ENCODE measurements at places on chromosomes 4 and X.

- no peak overlapping the region for H3K4me3 ChIP-seq
- no peaks in the 10 kb centered on the region for H3K4me1 ChIP-seq
These were observed 40.4 kb downstream of the GPC4 start for GRCh38 chrX:133374874-133375387.

- DNase-seq = no peak
- H3K27me3 ChIP-seq = no peaks in the 10 kb centered on the region
- H3K27ac ChIP-seq = no peak overlapping the region
- H3K36me3 ChIP-seq = no peaks in the 10 kb centered on the region
These were observed 24.7 kb upstream of the PRPS1 start for GRCh38 chrX:107603429-107604159.

DNA sequence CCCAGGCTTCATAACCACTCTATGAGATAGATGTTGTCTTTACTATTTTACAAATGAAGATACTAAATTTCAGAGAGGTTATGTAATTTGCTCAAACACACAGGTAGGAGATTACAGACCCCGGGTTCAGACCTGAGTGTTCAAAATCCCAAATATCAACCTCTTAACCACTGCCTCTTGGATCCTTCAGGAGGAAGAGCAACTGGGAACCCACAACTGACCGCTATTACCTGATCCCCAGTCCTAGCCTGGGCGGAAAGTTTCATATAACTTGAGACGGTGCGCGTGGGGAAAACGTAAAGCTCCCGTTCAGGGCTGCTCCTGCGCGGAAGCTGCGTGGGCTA lies 8.9 kb upstream of the PRDM8 start:
- no peak overlapping the region for H3K27ac ChIP-seq
- H3K27me3 ChIP-seq = no peaks in the 10 kb centered on the region
- no peaks in the 10 kb centered on the region for H3K4me1 ChIP-seq
- H3K4me3 ChIP-seq = no peak overlapping the region
- no peak for DNase-seq

GRCh38 chr4:6873792-6874461 lies 35.7 kb upstream of the TBC1D14 start:
- H3K36me3 ChIP-seq = no peaks in the 10 kb centered on the region
- DNase-seq = peak; percentile 72
- no peaks in the 10 kb centered on the region for H3K4me1 ChIP-seq

DNA sequence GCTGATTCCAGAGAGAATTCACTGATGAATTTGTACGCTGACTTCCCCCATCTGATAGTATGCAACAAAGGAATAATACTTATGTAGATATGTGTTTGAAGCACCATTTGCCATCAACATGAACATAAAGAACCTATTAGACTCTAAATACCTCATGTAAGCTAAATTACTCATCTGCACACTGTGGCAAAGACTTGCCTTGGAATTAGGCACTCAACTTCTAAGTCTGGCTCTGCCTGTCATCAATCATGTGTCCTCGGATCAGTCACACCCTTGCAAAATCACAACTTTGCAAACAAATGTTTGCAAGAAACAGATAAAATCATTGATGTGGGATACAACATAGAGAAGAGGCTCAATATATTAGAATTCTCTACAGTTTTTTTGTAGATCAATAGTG lies 169.9 kb upstream of the LDB2 start:
- H3K27ac ChIP-seq = no peak overlapping the region
- no peak for DNase-seq
- H3K27me3 ChIP-seq = no peaks in the 10 kb centered on the region
- H3K4me1 ChIP-seq = no peaks in the 10 kb centered on the region
- H3K4me3 ChIP-seq = no peak overlapping the region

DNA sequence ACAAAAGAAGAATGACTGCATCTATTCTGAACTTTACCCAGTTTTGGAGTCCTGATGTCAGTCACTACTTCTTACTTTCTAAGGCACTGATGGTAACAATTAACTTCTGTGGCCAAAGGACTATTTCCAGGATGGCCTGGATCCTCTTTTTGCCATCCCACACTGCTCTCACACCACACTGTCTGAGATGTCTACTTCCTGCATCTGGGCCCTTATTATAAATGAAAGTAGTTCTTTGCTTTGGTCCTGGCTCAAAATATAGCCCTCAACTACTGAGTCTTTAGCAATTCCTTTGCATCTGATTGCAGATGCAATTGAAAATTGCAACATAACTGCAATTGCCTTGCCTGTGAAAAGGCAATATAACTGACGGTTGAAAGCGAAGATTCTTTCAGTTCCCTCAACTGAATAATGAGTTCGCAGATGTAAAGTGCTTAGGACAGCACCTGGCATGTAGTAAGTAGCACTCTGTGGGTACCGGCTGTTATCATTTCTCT lies 44.2 kb downstream of the COQ2 start:
- H3K4me3 ChIP-seq = no peak overlapping the region
- H3K27me3 ChIP-seq = no peaks in the 10 kb centered on the region
- H3K4me1 ChIP-seq = no peaks in the 10 kb centered on the region

- H3K27ac ChIP-seq = no peak overlapping the region
- DNase-seq = no peak
- no peaks in the 10 kb centered on the region for H3K36me3 ChIP-seq
- peaks cover 10% of the 10 kb centered on the region for H3K27me3 ChIP-seq
These were observed 47.3 kb upstream of the RAB9B start for GRCh38 chrX:103879339-103879738.

DNA sequence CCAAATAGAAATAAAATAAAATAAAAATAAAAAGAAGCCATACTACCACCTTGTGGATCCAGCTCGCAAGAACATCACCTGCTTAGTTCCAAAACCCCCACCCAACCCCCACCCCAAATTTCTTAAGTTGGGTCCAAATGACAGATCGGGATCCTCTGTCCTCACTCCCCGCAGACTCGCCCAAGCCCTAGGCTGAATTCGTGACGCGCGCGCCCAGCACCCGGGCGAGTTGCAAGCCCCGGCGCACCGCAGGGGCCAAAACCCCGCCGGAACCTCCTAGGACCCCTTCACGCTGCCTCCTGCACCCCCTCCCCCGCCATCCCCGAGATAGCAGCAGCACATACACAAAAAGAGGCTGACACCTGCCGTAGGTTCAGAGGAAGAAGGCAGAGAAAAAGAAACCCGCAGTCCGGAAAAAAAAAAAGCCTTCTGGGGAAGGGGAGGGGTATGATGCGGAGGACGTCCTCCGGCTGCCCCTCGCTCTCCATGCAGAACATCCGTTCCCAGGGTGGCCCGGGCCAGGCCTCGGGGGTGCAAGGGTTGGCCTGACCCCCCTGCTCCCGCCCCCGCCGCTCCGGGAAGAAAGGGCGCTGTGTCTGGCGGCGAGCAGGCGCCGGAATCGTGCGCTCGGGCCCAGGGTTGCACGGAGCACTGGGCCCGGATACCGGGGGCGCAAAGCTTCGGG lies 2.6 kb downstream of the NLGN4X start:
- H3K27ac ChIP-seq = peak overlapping the region; percentile 34
- DNase-seq = no peak
- H3K27me3 ChIP-seq = no peaks in the 10 kb centered on the region
- peak overlapping the region; percentile 44 for H3K4me3 ChIP-seq
- no peaks in the 10 kb centered on the region for H3K36me3 ChIP-seq

GRCh38 chr4:8039853-8040252 lies 100.2 kb upstream of the AFAP1 start:
- no peak overlapping the region for H3K27ac ChIP-seq
- DNase-seq = no peak
- peaks cover 7% of the 10 kb centered on the region for H3K4me1 ChIP-seq
- no peak overlapping the region for H3K4me3 ChIP-seq

DNA sequence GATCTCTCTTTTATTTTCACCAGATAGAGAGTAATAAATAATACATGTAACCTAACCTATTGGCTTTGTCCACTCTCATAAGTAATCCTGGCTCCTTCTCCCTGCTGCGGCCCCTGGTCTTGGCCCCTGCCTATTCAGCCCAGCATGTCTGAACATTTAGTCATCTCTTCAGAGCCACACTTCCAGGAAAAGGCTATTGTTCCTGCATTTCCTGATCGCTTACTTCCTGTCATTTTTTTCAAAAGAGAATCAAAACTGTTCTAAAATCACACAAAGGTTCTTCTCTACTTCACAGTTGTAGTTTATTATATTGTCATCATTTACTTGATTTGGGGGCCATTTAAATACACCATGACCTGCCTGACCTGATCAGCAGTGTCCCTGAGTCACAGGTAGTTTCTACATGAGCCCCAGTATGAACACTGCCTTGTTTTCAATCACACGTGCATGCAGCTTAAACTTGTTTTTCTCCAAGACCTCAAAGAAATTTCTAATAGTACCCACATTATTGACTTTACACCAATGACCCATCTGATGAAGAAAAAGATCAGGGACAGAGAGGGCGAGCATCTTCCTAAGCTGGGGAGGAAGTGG lies 47.4 kb upstream of the KDR start:
- no peaks in the 10 kb centered on the region for H3K27me3 ChIP-seq
- H3K36me3 ChIP-seq = no peaks in the 10 kb centered on the region
- H3K27ac ChIP-seq = no peak overlapping the region
- H3K4me1 ChIP-seq = no peaks in the 10 kb centered on the region

- H3K27ac ChIP-seq = no peak overlapping the region
- H3K4me1 ChIP-seq = no peaks in the 10 kb centered on the region
- H3K4me3 ChIP-seq = no peak overlapping the region
- H3K36me3 ChIP-seq = no peaks in the 10 kb centered on the region
These were observed 21.4 kb upstream of the ANXA10 start for GRCh38 chr4:168070903-168071302.

DNA sequence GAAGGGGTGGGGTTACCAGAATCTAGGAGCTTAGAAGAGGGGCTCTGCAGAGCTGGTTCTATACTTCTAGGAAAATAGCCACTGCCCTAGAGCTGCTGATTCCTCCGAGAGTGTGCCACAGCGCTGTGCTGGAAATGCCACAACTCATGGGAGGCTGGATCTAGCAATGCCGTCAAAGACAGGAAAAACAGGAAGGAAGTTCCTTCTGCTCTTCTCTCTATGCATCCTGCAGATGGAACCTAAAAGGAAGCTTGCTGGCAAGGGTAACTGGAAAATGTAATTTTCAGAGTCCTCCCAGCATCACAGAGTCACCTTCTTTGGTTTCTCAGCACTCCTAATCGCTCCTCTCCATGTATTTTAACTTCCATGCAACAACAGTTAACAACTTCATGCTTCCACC lies 121.2 kb upstream of the TLL1 start:
- H3K36me3 ChIP-seq = no peaks in the 10 kb centered on the region
- no peaks in the 10 kb centered on the region for H3K4me1 ChIP-seq
- no peak for DNase-seq
- H3K27ac ChIP-seq = no peak overlapping the region

DNA sequence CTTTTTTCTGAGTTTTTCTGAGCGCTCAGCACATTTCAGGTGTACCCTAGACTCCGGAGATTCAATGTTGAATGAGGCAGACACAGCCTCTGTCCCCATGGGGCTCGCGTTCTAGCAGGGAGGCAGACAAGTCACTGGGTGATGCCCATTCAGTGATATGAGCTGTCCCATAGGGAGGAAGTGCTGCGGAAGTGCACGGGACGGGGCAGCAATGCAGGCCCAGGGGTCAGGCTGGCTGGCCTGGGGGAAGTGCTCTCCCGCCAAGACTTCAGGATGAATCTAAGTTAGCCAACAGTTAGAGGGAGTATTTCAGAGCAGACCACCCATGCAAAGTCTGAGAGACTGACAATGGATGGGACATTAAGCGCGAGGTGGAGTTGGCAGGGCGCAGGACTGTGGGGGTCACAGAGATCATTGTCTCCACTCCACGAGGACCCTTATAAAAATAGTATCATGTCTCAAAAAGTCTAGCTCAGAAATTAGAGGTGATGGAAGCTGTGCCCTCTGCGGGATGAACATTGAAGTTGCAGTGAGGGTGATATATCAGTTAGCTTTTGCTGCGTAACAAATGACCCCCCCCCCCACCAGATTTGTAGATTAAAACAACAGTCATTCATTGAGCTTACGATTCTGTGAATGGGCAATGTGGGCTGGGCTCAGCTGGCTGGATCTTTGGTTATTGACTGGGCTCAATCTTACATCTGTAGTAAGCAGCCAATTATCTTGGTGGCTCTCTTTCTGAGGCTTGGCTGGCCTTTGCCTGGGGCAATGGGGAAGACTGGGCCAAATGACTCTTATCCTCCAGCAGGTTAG lies 16.4 kb downstream of the PSAPL1 start:
- H3K27ac ChIP-seq = no peak overlapping the region
- H3K27me3 ChIP-seq = no peaks in the 10 kb centered on the region
- no peaks in the 10 kb centered on the region for H3K36me3 ChIP-seq
- DNase-seq = no peak
- H3K4me3 ChIP-seq = no peak overlapping the region
- H3K4me1 ChIP-seq = peaks cover 4% of the 10 kb centered on the region

- H3K4me1 ChIP-seq = no peaks in the 10 kb centered on the region
- H3K36me3 ChIP-seq = no peaks in the 10 kb centered on the region
- no peak for DNase-seq
- no peaks in the 10 kb centered on the region for H3K27me3 ChIP-seq
These were observed 478.4 kb upstream of the FAM241A start for GRCh38 chr4:111666826-111667360.

GRCh38 chr4:88136249-88136648 lies 22.2 kb downstream of the ABCG2 start:
- no peak overlapping the region for H3K27ac ChIP-seq
- no peaks in the 10 kb centered on the region for H3K27me3 ChIP-seq
- no peak overlapping the region for H3K4me3 ChIP-seq
- no peak for DNase-seq
- peaks cover 4% of the 10 kb centered on the region for H3K36me3 ChIP-seq

- H3K27me3 ChIP-seq = no peaks in the 10 kb centered on the region
- no peak overlapping the region for H3K27ac ChIP-seq
- H3K4me1 ChIP-seq = no peaks in the 10 kb centered on the region
- H3K4me3 ChIP-seq = no peak overlapping the region
- peaks cover 22% of the 10 kb centered on the region for H3K36me3 ChIP-seq
These were observed 696.5 kb downstream of the ADGRL3 start for GRCh38 chr4:61896634-61897033.

DNA sequence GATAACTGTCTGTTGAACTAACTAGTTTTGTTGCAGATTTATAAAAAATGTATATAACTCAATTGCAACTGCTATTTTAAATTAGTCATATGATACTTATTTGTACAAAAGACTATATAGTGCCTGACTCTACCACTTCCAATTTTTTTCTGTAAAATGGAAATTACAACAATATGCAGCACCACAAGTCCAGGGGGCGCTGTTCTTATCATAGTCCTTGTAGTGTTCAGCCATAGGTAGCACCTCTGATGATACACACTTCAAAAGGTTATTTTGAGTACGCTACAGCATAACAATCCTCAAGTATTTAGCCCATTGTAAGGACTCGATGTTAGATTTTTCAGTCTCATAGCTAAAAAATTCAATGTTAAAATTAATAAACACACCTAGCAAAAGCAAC lies 174.9 kb downstream of the CORIN start:
- no peak overlapping the region for H3K27ac ChIP-seq
- no peak for DNase-seq
- no peaks in the 10 kb centered on the region for H3K36me3 ChIP-seq
- H3K4me1 ChIP-seq = no peaks in the 10 kb centered on the region
- no peaks in the 10 kb centered on the region for H3K27me3 ChIP-seq

- no peaks in the 10 kb centered on the region for H3K27me3 ChIP-seq
- H3K4me3 ChIP-seq = no peak overlapping the region
- no peaks in the 10 kb centered on the region for H3K36me3 ChIP-seq
- no peak for DNase-seq
- no peaks in the 10 kb centered on the region for H3K4me1 ChIP-seq
These were observed 55.2 kb downstream of the TRMT44 start for GRCh38 chr4:8495803-8496202.

- DNase-seq = peak; percentile 8
- H3K36me3 ChIP-seq = no peaks in the 10 kb centered on the region
- H3K4me3 ChIP-seq = peak overlapping the region; percentile 47
- H3K27ac ChIP-seq = peak overlapping the region; percentile 44
- no peaks in the 10 kb centered on the region for H3K4me1 ChIP-seq
These were observed 601 bp downstream of the INPP4B start for GRCh38 chr4:142845293-142846107.

- H3K27me3 ChIP-seq = no peaks in the 10 kb centered on the region
- H3K27ac ChIP-seq = no peak overlapping the region
- H3K4me1 ChIP-seq = no peaks in the 10 kb centered on the region
These were observed 29.2 kb downstream of the NKX1-1 start for GRCh38 chr4:1376841-1377605.

Measured in tibial nerve (tissue), 4 donors.